NCI-H2081 treated with DMSO at 0.1 percent for 48 hours (cell line): ENCODE measurements at places on chromosomes 2 and 18.

DNA sequence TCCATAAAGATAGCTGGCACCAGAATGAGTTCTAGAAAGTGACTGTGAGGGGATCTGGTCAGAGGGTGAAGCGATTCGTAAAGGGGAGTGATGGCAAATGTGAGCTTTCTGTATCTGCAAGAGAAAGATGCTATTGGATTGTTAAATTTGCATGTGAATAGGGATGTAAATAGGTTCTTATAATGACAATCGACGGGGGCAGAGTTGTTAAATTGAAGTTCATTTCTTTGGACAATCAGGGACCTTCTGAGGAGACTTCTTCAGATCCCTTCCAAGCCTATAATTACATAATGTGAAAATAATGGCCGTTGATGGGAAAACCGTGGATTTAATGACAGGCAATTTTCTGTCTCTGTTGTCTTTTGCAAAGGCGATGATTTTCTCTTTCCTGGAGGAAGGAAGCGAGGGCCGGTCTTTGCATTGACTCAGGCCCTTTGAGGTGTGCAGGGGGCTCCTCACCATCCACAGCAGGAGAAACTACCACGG lies 52.2 kb upstream of the TMEM18 start:
- no peak for DNase-seq

- no peak for DNase-seq
Observed at GRCh38 chr2:48530033-48530811, at the start of gene STON1. Gene STON1 (plus strand): TSS chr2:48530154. CDS start chr2:48580634, 50,480 bp downstream.

GRCh38 chr2:229118336-229118735 lies 152.8 kb downstream of the PID1 start:
- no peak for DNase-seq

GRCh38 chr2:16222326-16222725 lies 282.0 kb downstream of the MYCN start:
- DNase-seq, result no peak

DNA sequence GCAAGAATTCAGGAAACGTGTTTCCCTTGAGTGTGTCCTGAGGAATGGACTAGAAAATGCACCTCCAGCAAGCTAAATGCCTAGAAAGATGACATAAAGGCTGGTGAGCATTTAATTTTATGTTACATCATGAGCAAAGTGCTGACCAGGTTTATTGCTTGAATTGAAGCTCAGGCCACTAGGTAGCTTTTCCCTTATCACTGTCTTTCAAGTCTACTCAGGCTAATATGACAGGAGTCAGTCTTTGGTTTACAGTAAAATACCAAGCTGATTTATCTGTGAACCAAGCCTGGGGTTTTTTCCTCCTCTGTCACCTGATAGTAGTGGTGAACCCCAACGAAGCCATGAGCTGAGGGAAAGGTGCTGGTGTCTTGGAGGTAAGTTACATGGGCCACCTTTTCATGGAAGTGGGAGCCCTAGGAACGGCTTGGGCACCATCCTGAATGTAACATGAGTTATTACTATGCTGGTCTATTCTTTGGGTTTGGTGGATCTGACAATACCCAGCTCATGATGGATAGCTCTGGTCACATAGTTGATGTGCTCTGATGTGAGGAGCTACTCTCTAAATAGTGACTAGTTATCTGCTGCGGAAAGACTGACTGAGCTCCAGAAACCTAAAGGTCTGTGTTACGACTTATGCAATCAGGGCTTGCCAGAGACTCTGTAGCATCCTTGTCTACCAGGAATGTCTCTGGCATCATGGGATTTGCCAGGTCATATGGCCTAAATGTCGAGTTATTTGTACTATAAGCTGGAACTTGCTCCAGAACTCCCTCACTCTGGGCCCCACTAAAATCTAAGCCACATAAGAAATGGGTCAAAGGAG lies 39.8 kb downstream of the NUP35 start:
- DNase-seq, result no peak

GRCh38 chr2:98935777-98936352 lies at the start of gene CRACDL:
Gene CRACDL (minus strand): TSS chr2:98936225. CDS start chr2:98846800, 89,425 bp downstream.
- no peak for DNase-seq

GRCh38 chr2:205683502-205684367 lies 1.4 kb downstream of the NRP2 start:
- no peak for DNase-seq

- no peak for DNase-seq
Observed at GRCh38 chr2:102637358-102637757, 18.0 kb downstream of the SLC9A2 start.

DNA sequence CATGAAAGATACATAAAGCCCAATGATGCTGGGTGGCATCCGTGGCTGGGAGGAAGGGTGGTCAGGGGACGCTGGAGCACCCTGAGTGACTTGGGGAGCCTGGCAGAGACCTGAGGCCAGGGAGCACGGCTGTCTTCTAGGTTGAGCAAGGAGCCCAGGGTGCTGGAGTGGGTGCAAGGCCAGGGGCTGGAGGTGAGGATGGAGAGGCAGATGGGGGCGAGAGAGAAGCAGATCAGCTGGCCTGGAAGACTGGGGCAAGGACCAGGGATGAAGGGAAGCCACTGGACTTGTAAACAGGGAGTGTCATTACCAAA lies 52.2 kb downstream of the FAM178B start:
- no peak for DNase-seq

DNA sequence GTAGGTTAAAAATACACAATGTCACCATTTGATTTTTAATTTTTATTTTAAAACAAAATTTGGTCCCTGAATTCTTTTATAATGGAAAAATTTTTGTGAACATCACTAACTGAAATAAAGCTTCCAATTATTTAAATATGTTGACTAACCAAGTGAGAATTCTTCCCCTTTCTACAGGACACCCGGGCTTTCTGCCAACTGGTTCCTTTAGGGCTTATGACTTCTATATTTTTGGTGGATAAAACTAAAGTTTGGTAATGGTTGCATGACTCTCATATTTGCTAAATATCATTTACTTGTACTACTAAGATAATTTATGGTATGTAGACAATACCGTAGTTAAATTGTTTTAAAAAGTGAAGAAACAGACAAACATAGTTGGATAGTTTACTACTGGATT lies 291.0 kb upstream of the DOK6 start:
- no peak for DNase-seq

DNA sequence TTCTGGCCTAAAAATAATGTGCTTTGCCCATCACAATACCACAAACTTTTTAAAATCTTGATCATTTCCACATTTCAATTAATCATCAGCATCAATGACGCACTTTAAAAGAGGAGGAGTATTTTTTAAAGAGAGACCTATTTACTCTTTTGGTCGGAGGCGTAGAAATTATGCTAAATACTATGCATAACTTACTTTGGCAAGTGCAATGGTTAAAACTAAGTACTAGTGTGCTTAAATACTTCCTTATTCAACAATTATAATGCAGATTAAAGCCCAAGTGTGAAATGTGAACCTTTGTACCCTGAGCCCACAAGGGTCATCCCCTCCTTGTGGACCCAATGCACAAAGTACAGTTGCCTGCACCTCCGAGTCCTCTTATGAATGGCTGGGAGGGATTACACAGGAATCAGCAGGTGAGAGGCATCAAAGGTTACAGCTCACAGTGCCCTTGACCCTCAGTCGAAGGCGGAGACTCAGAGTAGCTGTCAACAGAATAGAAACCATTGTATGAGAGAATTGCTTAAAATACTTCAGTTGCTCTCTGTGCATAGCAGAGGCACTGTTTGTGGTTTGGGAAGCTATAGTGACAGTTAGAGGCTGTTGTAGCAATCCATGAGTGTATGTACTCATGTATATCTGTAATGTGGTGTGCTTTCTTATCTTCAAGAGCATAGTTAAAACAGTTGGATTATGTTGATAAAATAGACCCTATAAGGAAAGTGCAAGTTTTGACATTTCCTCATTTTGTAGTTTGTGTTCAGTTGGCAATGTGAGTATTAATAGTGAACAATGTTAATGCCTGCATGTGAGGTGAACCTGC lies 151.7 kb upstream of the ITGA4 start:
- DNase-seq, result no peak

GRCh38 chr2:42976351-42976750 lies 184.0 kb upstream of the HAAO start:
- DNase-seq, result no peak

DNA sequence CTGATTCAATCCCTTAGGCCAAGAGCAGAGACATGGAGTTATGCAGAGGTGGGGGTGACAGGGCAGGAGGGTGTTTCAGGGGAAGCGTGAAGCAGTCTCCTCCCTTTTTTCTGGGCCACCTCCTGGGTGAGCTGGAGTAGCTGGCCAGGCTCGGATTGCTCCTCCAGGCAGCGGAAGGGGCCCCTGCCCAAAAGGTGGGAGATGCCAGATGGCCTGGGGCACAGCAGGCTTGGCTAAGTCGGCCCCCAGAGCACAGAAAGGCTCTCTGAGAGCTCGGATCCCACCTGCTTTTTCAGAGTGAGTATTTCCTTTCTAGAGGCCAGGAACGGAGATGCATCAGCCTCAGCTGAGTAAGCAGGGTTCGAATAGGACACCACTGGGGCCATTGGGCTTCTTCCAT lies 196.9 kb downstream of the ANKRD30B start:
- no peak for DNase-seq

- no peak for DNase-seq
Observed at GRCh38 chr18:10953672-10954071, 195.7 kb downstream of the PIEZO2 start.

- no peak for DNase-seq
Observed at GRCh38 chr2:68458981-68459380, 8.1 kb downstream of the FBXO48 start.

DNA sequence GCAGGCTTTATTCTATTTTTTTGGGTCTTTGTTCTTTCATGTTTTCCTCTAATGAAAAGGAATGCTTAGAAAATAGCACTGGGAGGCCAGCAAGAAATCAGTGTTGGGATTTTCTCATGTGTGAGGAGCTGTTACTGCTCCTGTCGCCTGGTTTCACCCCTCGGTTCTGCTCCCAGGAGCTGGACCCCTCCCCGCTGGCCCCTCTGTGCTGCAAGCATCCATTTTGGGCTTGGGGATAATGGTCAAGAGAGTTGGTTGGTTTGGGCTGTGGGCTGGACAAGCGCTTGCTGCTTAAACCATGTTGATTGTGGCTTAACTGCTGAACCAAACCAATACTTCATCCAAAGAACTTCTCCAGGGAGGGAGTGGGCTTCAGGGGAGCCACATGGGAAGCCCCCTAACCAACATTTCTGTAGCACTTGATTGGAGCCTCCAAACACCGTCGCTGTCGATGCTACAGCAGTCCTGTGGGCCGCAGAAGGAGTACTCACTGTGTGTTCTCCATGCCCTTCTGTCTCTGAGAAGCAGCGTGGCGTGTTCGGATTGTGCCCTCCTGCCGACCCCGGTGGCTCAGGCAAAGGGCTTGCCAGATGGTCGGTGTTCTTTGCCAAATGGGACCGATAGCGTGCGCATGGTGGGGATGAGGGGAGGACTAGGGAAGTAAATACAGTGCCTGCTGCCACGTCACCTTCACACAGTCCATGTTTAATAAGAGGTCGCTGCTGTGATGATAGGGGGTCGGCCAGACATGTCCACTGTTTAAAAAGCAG lies 40.0 kb downstream of the AGAP1 start:
- no peak for DNase-seq

DNA sequence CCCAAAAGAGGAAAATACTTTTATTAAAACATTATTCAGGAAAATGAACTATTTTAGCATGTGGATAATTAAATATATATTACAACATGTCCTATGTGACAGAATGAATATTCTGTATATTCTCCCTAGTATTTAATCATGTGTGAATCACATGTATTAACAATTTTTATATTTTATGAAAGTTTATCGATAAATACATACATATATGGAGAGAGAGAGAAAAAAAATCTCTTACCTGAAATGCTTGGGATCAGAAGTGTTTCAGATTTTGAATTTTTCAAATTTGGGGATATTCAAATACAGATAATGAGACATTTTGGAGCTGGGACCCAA lies 228.6 kb upstream of the RBBP8 start:
- no peak for DNase-seq

GRCh38 chr2:143608758-143609157 lies 479.5 kb downstream of the ARHGAP15 start:
- DNase-seq, result no peak

GRCh38 chr2:235575431-235575830 lies 81.6 kb downstream of the AGAP1 start:
- DNase-seq, result no peak

GRCh38 chr2:122960759-122961641 lies 1064.1 kb upstream of the CNTNAP5 start:
- peak; percentile 28 for DNase-seq

DNA sequence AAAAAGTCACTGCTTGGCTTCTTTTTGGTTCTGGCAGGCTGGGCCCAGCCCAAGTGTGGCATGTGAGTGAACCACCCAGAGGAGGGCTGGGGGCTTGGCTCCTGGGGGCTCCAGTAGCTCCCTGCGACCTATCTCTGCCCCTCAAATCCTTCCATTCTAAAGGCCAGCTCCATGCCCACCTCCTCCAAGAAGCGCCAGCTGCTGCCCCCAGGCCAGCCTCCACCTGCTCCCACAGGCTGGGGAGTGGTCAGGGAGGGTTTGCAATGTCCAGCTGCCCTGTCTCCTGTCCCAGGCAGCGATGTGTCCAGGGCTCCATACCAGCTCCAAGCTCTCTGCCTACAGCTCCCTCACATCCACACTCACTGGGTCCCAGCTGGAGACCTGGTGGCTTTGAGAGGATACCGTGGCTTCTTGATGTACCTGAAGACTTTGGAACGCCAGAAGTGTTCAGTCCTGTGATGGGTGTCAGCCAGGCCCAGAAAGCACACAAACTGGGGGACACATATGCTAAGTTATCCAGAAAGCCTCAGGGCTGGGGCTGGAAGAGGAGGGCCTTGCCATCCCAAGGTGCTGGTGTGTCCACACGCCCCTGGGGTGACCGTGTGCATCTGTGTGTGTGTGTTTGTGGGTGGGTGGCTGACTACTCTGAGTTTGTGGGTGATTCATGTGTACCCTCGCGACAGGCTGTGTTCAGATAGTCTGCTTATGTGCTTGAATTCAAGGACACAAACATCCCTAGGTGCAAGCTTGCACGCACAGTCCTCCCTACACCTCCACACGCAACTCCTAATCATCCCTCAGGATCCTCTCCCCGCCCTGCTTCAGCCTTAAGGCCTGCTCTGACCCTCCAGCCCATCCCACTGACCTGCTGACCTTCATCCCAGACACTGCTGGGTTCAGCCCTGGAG lies 33.4 kb downstream of the ZFP36L2 start:
- no peak for DNase-seq

GRCh38 chr18:74994502-74995418 lies 214.2 kb downstream of the PTGR3 start:
- no peak for DNase-seq

- no peak for DNase-seq
Observed at GRCh38 chr2:102603904-102604303, 15.4 kb upstream of the SLC9A2 start.

GRCh38 chr2:166485558-166486178 lies 8.4 kb downstream of the SCN7A start:
- DNase-seq, result no peak
